Hematopoietic multipotent progenitor cell treated with erythropoietin and hydrocortisone succinate and interleukin-3 and kit ligand, for 6 days (in vitro differentiated cells): ENCODE measurements at places on chromosomes 12 and 14.

DNA sequence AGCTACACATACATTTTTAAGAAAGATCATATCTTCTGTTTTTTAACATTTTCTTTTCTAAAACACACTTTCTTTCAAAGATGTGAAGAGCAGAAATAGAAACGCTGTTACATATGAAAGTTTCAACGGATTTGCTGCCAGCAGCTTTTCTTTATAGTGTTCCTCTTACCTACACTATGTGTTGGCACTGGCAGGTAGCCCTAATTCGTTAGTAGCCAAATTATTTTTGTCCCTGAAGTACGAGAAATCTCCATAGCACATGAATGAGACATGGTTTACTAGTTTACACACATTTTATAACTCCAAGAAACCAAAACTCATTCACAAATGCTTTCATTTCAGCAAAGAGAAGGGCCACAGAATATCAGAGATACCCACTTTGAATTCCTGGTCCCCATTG lies 6.6 kb downstream of the SOX5 start:
- no peak for DNase-seq

- DNase-seq = peak; percentile 22
These were observed 405.0 kb downstream of the TRHDE start for GRCh38 chr12:72677139-72677538.

DNA sequence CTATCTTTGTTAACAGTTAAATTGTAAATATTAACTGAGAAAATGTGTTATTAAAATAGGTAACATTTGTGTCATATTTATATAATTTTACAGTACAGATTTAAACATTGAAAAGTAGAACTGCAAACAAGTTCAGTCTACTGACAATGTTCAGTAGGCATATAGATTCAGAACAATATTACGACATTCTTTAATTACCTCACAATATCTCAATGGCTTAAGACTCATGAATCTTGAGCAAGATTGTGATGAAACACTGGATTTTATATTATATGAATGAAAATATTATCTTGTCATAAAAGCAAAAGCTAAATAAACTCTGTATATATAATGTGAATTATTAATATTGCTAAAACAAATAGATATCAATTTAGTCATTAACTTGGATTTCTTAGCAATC lies 194.9 kb downstream of the ADAMTS20 start:
- DNase-seq = peak; percentile 5

DNA sequence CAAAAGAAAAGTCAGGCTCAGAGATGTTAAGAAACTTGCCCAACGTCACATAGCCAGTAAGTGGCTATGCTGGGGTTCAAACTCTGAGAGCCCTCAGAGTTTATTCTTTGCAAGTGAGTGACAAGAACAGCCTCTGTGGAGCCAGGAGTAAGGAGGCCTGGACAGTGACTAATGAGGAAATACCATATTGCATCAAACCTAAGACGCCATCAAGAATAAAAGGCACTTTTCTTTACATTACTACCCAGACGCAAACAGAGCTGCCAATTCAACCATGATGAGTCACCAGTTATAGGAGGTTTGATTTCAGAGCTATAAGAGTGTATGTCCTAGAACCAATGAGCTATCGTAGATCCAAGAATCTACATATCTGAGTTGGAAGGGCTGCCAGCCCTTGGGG lies 9.4 kb downstream of the TNFRSF1A start:
- no peak for DNase-seq

GRCh38 chr14:48580692-48581091 lies 905.3 kb upstream of the MDGA2 start:
- DNase-seq = no peak
